Left cardiac atrium (tissue), 4 donors: ENCODE measurements at places on chromosomes 5 and 9.

- no peak for DNase-seq
Measured at GRCh38 chr5:35198686-35199085, 31.6 kb downstream of the PRLR start.

DNA sequence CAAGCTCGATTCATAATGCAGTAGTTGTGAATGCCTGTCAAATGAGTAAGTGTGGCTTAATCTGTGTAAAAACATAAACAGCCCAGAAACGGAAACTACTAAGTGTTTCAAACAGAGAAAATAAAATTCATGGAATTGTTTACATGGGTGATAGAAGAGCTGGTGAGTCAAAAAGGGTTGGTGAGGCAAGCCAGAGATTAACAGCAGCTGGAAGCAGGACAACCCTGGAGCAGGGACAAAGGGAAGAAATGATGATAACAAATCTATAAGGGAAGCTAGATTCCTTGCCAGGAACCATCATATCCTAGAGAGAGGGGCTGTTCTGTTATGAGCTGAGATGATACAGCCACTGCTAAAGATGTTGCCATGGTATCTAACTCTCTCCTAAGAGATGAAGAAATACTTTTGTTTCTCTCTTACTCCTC lies 18.0 kb upstream of the PRR16 start:
- no peak for DNase-seq

DNA sequence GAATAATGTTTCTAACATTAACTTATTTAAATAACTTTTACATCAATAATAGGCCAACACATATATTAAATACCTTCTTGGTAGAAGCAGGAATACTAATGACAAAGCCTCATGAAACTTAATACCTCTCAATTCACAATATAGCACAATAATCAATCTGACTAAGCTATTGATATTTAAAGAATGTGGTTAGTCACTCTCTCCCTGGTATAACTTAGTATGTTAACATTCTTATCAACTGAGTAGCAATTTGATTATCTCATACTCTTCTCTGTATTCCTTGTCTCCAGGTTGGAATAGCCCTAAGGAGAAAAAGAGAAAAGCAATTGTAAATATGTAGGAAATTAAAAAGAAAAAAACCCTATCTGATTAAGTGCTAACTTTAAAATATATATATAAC lies 4.9 kb upstream of the PGGT1B start:
- no peak for DNase-seq

DNA sequence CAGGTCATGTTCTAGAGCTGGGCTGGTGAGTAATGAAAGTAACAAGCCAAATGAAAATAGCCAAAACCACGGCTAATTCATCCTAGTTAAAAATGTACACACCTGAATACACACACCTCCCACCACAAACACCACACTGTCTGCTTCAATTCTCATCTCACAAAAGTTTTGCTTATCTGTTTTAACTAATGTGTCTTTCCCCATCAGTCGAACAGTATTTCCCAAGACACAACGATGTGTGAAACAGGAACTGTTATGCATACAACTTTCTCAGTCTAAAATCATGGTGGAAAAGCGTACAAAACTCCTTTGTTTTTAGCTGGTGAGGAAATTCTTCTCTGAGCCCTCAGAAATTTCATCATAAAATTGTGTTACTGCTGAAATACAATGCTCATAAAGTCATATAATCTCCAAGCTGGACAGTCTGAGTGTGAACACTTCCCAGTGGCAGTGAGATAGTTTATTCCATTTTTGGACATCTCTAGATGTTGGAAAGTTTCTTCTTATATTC lies 242.4 kb downstream of the EFNA5 start:
- no peak for DNase-seq

DNA sequence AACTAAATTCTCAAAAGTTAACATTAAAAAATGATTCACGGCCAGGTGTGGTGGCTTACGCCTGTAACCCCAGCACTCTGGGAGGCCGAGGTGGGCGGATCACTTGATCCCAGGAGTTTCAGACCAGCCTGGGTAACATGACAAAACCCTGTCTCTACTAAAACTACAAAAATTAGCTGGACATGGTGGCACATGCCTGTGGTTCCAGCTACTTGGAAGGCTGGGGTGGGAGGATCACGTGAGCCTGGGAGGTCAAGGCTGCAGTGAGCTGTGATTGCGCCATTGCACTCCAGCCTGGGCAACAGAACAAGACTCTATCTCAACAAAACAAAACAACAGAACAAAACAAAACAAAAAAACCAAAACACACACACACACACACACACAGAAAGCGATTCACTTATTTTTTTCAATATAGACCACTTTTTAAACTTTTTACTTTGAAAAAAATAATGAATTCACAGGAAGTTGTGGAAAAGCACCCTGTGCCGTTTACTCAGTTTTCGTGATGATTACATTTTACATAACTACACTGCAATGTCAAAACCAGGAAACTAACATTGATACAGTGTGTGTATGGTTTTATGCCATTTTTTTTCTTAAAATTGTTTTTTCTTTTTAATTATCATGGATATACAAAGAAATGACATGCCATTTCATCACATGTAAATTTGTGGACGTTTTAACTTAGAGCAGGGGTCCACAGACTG lies 73.7 kb downstream of the TENT4A start:
- DNase-seq = no peak

DNA sequence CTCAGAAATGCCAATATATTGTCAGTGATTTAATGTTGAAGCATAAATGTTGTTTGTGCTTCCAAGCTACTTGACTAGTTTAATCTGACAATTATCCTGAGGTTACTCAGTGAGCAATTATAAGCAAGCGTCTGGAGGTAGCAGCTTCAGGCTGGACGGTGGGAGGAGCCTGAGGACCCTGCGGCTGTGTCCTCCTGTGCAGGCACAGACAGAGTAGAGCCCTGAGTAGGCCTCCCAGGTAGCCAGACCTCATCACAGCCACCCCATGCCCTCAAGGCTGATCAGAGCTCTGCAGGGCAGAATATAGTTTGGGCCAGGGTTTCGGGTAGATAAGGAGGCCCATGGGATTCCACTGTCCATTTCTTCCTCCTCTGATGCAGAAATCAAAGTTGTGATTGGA lies 153.6 kb downstream of the DRD1 start:
- no peak for DNase-seq

DNA sequence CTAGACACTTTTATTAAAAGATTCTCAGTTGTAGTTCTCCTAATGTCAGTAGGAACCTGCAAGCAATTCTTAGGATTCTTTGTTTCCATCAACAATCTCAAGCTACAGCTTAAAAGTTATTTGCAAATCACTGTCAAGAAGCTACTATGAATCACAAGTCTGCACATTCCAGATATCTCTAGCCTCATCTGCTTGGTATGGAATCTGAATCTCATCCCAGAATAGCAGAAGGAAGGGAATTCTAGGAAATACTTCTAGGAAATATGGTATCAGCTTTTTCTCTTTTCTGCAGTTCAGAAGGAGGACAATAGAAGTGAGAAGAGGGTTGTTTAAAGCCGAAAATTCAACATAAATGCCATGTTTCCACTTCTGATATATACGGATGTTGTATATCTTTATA lies 792.2 kb upstream of the CDH9 start:
- no peak for DNase-seq

DNA sequence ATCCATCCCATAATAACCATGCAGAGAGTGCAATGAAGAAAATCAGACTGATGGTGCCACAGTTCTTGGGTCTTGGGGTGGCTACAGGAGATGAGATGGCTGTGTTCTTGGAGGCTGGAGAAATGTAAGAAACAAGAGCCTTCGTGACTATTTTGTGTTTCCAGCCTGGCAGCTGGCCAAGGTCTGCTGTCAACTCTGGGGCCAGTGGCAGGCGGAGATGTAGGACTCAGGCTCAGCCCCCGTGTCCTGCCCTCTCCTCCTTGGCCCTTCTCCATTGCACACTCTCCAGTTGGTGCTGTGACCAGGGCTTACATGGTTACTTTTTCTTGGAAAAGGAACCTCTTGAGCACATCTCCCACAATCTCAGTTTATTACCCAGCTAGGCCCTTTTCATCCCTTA lies 235.4 kb downstream of the DMRT2 start:
- DNase-seq = no peak

DNA sequence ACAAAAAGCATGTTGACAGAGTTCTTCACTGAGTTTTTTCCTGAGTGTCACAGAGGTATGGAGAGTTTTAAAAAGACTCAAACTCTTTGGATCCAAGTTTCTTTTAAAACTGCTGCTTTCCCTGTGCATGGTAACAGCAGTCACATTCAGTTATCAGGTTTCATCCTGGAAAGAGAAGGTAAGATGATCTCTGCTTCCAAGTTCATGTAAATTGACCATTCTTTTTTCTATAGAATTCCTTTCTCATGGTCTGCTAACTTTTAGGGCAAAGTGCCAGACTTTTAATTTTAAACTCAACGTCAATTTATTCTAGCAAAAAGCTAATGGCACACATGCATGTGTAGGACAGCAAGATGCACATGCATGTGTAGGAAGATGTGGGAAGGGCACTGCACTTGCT lies 52.5 kb upstream of the PRLR start:
- no peak for DNase-seq

- no peak for DNase-seq
Measured at GRCh38 chr9:123302348-123303214, 34.2 kb upstream of the STRBP start.

GRCh38 chr9:27791311-27791710 lies 218.0 kb upstream of the C9orf72 start:
- DNase-seq = no peak

DNA sequence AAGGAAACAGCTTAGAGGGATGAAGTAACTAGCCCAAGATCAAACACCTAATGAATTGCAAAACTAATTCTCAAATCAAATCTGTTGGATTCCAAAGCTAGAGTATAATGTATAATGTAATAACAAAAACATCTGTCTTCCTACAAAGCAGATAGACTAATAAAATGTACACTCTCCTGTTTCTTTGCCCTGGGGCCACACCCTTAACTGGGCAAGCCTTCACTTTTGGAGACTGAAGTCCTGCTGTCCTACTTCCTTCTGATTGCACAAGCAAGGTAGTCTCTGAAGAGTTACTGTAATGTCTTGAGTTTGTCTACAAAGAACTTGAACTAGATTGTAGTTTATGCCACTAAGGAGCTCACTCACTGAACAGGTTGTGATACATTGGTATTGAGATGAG lies 2.5 kb downstream of the TTC1 start:
- DNase-seq = no peak

DNA sequence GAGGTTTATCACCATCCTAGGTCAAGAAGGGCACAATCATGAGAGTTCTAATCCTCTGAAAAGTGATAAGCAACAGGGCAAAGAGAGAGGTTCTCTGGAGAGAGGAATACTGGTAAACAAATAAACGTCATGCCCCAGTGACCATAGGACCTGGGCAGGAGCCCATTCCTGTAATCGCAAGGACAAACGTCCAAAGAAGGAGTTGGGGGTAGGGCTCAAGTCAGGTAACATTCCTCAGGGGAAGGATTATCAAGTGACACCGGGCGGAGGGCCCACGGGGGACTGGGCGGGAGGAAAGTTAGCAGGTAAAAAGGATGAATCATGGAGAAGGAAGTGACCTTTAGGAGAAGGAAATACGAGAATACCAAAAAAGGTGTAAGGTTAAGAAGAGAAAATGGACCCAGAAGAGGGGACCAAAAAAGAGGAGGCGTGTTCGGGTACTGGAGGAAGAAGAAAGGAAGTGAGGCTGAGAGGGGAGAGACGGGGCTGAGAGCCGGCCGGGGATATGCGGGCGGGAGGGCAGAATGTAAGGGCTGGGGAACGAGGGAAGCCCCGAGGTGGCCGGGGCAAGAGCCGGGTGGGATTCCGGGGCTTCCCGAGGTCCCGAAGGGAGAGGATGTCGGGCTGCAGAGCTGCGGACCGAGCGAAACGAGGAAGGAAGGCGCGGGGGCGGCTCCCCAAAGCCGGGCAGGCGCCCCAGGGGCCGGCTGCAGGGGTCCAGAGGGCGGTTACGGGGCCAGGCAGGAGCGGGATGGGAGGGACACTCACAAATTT lies 583 bp downstream of the DIAPH1 start:
- peak; percentile 34 for DNase-seq

DNA sequence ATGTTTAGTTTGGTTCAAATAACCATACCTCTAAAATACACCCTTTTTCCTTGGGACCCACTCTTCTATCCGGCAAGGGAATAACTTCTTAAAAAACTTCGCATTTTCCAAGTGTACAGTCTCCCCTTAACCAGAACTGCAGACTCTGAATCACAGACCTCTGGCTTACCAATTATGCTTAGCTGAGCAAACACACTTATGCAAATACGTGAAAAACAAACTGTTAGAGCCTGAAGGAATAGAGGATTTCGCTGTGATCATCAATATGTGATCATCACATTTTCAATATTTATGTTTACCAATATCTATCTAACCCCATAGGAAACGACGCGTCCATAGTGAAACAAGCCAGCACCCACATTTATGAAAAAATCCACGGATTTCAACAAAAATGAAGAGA lies 1.3 kb downstream of the LPAR1 start:
- DNase-seq = no peak

DNA sequence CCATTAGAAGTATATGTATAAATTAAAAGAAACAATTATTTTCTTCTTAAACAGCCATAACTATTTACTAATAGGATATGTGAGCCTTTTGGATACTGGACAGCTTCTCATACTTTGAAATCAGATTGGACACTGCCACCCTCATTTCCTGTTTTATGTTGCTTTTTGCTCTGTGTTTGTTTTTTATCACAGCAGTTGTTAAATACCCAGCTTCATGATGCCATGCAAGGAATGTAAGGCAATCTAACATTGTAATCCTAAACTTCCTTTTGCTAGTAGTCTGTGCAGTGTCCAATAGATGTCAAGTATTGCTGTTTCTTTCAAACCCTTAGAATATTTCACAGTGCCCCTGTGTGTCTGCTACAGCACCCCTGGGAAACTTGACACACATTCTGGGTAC lies 56.2 kb downstream of the CNTLN start:
- DNase-seq = no peak

GRCh38 chr5:41157272-41157894 lies 55.9 kb downstream of the C6 start:
- DNase-seq = no peak

- DNase-seq = no peak
Measured at GRCh38 chr5:35029333-35029732, 18.4 kb downstream of the AGXT2 start.

DNA sequence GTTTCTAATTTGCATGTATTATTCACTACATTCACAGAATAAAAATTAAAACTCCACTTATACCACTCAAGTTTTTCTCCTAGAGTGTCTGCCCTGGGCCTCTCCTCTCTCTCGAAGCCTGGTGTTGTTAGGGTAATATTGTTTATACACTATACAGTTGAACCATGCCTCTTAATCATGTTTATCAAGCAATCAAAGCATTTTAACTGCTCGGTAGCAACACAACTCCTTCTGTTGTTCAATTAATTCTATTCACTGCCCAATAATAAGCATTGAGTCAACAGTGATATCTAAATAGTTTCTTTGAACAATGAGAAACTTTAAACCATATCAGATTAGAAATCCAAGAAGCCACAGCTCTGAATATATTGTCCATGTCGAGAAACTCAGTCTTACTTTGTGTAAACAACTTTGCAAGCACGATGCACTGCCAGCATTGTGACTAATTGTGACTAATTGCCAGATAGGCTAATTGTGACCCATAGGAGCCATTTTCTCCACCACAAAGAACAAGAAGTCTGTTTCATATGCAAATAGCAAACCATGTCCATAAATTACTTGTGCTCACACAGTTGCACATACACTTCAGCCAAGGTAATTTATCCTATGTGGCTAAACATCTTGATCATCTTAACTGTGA lies at the start of gene DNAH5:
Gene DNAH5 (minus strand): TSS at position 129 of the 640 bp plus-strand sequence. CDS start 250 bp downstream, outside the sequence.
- DNase-seq = no peak

- no peak for DNase-seq
Measured at GRCh38 chr5:168238463-168238862, 53.0 kb upstream of the WWC1 start.

GRCh38 chr5:145917288-145917687 lies 19.1 kb upstream of the SH3RF2 start:
- DNase-seq = no peak
